Dermis blood vessel endothelial cell (primary cell): ENCODE measurements at places on chromosomes 11 and 22. TPM values are rescaled to one million over a fixed set of nuclear protein-coding genes. Genes with fewer than 3 reads are reported as not detected.

ZP1 gene
- not detected in 2 replicates for total RNA-seq

EMID1 gene
- total RNA-seq: 2.9 and 6.1 TPM in 2 replicates

OR5B21 gene
- total RNA-seq: not detected in 2 replicates

SHISAL1 gene
- not detected in 2 replicates for total RNA-seq

CD3E gene
- total RNA-seq: not detected in 2 replicates

GAB4 gene
- total RNA-seq: not detected in 2 replicates

KRTAP5-10 gene
- not detected in 2 replicates for total RNA-seq

AMPD3 gene
- 1.0 and 2.3 TPM in 2 replicates for total RNA-seq

RGL4 gene
- not detected in 2 replicates for total RNA-seq

CASP1 gene
- total RNA-seq: 32.8 and 41.1 TPM in 2 replicates

ZNF214 gene
- total RNA-seq: 0.19 and 1.7 TPM in 2 replicates

ZNF215 gene
- total RNA-seq: 0.70 and 1.7 TPM in 2 replicates

OR2D2 gene
- 0.17 TPM in 1 of 2 replicates, not detected in the other for total RNA-seq

MAP6 gene
- total RNA-seq: 0.14 and 0.51 TPM in 2 replicates

GRAP2 gene
- under 0.01 TPM in 1 of 2 replicates, not detected in the other for total RNA-seq

SNX15 gene
- 13.1 and 16.5 TPM in 2 replicates for total RNA-seq

APOL3 gene
- 212 and 214 TPM in 2 replicates for total RNA-seq

RCOR2 gene
- total RNA-seq: 0.09 and 0.17 TPM in 2 replicates

LRP5 gene
- total RNA-seq: 87.3 and 169 TPM in 2 replicates

SOX6 gene
- under 0.01 and 0.09 TPM in 2 replicates for total RNA-seq

IL18 gene
- 0.33 and 0.34 TPM in 2 replicates for total RNA-seq

BSCL2 gene
- total RNA-seq: 19.4 and 38.6 TPM in 2 replicates

PLEKHA7 gene
- total RNA-seq: 4.3 and 6.4 TPM in 2 replicates

KMT5B gene
- total RNA-seq: 39.0 and 41.0 TPM in 2 replicates

SLC17A6 gene
- total RNA-seq: not detected in 2 replicates

SLC7A4 gene
- total RNA-seq: not detected in 2 replicates

EFCAB6 gene
- under 0.01 and 0.33 TPM in 2 replicates for total RNA-seq

EMSY gene
- 9.6 and 21.4 TPM in 2 replicates for total RNA-seq

PRR33 gene
- not detected in 2 replicates for total RNA-seq
